ENCODE measurements at places on chromosomes 7 and 10.

GRCh38 chr7:64916-65341 is 127.4 kb upstream of the FAM20C start:
- DNase-seq, result no peak

DNA sequence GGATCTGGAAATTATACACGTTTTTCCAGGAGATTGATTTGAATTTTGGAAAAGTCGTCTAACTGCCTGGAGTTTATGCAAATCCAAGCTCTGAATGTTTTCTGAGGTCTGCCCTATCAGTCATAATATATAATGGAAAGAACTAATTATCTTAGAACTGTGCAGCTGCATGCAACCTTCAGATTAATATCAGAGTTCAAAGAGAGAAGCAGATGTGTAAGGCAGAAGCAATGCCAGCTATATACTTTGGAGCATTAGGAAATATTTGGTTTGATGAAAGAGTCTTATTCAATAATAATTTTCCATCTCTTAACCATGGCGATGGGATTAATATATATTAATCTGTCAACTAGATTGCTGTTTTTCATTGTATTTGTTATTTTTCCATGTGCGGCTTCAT is 500.9 kb downstream of the NEBL start:
- DNase-seq, result no peak

DNA sequence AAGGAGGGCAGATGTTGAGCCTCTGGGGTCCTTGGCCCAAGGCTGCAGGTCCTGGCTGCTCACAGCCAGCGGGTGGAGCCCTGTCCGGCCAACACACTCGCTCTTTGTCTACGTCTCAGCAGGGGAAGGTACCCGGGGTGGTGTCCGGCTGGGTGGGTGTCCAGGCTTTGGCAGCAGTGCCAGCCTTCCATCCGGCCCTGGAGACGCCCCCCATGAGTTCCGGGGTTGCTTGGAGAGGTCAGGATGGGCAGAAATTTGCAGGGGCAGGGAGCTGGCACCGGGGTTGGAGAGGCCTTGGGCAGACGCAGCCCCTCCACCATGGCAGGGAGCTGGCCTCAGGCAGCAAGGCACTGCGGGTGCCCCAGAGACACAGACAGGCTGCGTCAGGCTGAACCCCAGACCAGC is 42.2 kb upstream of the ELN start:
- no peak for DNase-seq

- no peak for DNase-seq
Observed at GRCh38 chr10:98403812-98404504, 11.0 kb downstream of the PYROXD2 start.

DNA sequence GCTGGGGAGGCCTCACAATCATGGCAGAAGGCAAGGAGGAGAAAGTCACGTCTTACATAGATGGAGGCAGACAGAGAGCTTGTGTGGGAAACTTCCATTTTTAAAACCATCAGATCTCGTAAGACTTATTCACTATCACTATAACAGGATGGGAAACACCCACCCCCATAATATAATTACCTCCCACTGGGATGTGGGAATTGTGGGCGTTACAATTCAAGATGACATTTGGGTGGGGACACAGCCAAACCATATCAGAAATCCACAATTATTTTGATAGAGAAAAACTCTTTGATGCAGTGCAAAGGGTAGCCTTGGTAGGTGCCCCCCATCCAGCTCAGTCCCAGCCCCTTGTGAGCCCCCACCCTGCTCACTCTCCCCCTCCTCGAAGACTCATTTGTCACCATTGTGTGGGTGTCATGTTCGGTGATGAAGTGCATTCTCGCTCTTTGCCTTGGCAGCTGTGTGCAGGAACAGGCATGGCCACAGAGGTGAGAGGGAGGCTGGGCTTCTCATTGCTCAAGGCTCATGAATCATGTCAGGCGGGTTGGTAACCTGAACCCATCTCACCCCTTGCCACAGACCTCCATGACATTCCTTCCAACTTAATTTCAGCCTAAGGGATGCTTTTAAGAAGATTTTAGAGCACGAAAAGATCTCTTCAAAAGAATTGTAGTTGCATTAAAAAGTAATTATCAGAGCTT is 75.9 kb downstream of the BUB3 start:
- no peak for DNase-seq

GRCh38 chr10:133224756-133225372 is 5.2 kb upstream of the UTF1 start:
- DNase-seq, result no peak

DNA sequence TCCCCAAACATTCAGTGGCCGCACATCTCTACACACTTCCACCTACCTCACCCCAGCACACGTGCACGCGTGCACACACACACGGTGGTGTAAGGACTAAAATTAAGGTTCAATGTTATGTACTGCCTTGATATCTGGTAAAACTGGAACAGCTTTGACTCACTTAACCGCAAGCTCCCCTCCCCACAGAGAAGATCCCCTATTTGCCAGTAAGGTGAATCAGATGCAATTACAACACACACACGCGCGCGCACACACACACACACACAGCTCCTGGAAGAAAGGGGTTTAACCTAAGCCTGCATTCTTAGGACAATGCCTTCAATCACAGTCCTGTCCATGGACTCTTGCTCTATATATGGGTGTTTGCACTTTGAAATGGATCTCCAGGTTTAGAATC is 25.5 kb upstream of the VPS41 start:
- DNase-seq, result no peak

DNA sequence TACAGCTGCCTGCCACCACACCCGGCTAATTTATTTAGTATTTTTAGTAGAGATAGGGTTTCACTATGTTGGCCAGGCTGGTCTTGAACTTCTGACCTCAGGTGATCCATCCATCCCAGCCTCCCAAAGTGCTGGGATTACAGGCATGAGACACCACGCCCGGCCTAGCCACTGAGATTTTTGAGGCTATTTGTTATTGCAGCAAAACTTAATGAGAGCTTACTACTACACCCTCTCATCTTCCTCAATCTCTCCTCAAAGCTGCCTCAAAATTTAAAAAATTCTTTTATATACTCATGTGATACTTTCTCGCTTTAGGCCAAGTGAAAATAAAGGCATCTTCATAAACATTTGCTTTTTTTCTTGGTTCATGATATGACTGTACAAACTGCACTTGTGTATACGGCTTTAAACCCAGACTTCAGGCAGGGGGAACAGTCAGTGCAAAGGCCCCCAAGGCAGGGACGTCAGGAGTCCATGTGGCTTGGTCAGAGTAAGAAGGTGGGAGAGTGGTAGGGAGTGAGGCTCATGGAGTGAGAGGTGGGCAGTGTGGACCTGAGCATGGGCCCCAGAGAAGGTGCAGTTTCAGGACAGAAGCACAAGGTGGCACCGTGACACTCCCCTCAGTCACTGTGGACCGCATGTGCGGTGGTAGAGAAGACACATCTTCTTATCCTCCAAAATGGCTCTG is 55.5 kb downstream of the SYPL1 start:
- DNase-seq, result peak; percentile 79

- DNase-seq, result no peak
Observed at GRCh38 chr7:11625669-11626068, 206.3 kb downstream of the THSD7A start.

GRCh38 chr7:131607291-131608115 is 51.1 kb upstream of the PODXL start:
- DNase-seq, result no peak

GRCh38 chr10:44378626-44379025 is 6.3 kb downstream of the CXCL12 start:
- DNase-seq, result no peak

DNA sequence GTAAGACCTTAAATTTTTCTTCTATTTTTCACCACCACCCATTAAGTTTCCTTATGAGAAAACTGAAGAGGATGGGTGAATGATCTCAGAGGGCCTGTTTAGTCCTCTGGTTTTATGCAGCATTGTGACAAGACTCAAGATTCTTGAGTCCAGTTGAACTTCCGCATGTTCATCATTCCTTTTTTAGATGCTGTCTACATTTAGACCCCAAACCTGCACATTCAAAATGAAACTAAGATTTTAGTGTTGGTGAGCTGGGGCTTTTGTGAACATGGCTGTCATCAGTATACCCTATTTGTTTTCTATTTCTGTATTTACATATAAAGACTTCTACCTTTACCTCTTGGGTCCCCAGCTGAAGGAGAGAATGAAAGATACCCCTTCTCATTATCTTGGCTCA is 31.1 kb downstream of the NET1 start:
- no peak for DNase-seq

GRCh38 chr7:823649-824048 is 8.6 kb upstream of the SUN1 start:
- no peak for DNase-seq

- DNase-seq, result no peak
Observed at GRCh38 chr10:73480158-73480557, 15.7 kb downstream of the PPP3CB start.

Measured in activated CD4-positive, alpha-beta T cell treated with anti-CD3 and anti-CD28 coated beads for 48 hours (primary cell).